ENCODE measurements at places on chromosomes 16 and 17.
A peak's percentile ranks its signal among the peaks of the same experiment; 100 is the strongest.

- no peak for DNase-seq
Observed at GRCh38 chr16:50124769-50125168, 28.3 kb upstream of the TENT4B start.

- no peak for DNase-seq
Observed at GRCh38 chr16:90031931-90032673, 12.8 kb upstream of the DBNDD1 start.

DNA sequence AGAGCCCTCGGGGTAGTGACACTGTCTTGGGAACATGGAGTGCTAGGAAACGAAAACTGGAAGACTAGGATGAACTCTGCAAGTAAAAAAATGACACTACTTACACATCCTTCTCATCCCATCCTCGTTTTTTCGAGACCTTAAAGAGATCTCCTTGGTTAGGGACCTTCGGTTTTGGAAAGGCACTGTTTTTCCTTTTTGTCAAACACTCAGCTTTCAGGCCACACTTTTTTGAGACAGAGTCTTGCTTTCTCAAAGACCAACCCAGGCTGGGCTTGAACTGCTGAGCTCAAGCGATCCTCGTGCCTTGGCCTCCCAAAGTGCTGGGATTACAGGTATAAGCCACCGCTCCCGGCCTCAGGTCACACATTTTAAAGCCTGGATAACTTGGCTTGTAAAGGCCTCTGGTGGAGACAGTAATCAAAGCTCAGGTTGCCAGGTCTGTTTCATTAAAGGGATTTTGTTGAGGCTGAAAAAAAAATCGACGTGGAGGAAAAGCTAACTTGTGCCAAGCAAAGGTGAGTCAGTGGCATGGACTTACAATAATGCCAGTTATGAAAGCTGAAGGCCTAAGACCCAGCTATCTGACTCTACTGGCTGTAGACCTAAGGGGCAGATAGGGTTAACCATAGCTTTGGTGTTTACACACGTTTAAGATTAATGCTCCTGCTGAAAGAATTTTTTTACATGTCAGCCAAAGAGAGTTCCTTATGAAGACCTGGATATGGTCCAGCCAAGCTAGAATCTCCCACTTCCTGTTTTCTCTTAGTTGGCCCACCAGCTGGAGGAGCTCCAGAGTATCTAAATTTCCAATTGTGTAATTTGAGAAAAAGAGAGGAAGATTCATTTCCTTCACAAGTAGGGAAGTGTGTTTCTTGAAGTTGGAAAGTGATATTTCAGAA, 823 bp downstream of the NBR1 start:
- DNase-seq, result peak; percentile 31

- no peak for DNase-seq
Observed at GRCh38 chr16:65816556-65816955, 549.9 kb upstream of the CDH5 start.

DNA sequence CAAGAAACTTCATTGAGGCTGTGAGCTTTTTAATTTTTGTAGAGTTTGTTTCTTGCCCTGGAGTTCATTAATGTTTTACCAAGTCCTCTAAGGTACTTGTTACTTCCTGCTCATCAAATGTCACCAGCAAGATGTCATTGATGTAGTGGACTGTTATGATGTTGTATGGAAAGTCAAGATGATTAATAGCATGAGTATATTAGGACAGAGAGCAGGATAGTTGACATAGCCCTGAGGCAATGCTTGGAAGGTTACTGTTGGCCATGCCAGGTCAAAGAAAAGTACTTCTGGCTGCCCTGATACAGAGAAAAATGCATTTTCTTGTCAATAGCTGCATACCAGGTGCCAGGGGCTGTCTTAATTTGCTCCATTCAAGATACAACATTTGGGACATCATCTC, 6.7 kb downstream of the KRTAP1-5 start:
- DNase-seq, result no peak

DNA sequence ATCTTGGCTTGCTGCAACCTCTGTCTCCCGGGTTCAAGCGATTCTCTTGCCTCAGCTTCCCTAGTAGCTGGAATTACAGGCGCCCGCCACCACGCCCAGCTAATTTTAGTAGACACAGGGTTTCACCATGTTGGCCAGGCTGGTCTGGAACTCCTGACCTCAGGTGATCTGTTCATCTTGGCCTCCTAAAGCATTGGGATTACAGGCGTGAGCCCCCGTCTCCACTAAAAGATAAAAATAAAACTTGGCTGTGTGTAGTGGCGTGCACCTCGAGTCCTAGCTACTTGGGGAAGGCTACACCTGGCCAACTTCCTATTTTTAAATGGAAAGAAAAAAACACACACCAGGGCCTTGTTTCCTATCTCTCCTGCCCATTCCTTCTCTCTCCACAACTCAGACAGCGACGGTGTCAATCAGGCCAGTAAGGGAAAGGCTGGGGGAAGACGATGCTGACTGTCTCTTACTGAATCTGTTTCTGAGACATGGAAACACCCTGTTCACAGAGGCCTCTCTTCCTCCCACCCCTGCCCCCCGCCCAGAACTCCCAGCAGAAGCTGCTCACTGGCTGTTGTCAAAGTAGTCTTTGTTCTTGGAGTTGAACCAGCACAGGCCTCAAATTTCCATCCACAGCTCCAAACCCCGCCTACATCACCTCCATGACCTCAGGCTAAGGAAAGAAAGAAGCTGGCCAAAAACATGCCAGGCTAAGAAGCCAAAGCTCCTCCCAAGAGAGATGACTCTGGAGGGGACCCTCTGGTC, 96.6 kb downstream of the NXN start:
- no peak for DNase-seq

- DNase-seq, result no peak
Observed at GRCh38 chr16:89482150-89482816, 8.1 kb downstream of the ANKRD11 start.

- DNase-seq, result no peak
Observed at GRCh38 chr17:39981207-39981741, 667 bp downstream of the PSMD3 start.

DNA sequence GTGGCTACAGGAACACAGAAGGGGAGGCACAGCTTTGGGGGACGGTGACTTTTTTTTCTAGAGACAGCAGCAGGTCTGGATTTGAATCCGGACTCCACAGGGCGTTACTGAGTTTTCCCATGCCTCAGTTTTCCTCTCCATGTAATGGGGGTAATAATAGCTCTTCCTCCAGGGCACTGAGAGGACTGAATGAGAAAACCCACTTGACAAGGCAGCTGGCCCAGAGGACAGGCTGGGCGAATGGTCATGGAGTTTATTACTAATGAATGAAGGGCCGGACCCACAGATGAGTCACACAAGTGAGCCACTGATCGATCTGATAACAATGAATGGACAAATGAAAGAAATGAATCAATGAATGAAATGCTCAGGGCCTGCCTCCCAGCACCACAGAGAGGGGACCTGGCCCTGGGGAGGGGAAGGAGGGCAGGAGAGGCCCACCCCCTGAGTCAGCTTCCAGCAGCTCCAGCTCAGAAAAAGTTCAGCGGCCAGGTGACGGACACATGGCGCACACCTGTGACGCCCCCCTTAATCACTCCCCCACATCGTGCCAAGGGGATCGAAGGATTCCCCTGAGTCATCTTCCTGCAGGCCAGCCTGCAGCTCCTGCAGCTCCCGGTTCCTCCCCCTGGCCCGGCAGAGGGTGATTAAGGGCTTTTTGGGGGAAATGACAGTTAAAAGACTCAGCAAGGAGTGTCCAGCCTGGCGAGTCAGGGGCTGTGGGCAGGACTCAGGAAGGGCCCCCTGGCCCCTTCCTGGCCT, 54.3 kb downstream of the SOCS1 start:
- no peak for DNase-seq

DNA sequence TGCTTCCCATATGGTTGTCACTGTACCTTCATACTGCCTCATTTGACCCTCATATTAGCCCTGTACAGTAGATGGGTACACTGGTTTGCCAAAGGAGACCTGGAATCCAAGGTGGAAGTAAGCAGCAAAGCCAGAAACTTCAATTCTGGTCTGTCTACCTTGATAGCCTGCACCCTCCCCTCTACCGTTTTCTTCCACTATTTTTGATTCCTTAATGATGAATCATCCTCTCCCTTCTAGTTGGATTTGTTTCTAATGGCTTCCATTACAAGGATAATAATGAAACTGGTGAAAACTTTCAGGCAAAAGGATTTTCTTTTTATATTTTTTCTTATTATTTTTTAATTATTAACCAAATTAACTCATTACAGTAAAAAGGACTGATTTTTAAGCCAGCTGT, 17.3 kb downstream of the TAC4 start:
- DNase-seq, result no peak

DNA sequence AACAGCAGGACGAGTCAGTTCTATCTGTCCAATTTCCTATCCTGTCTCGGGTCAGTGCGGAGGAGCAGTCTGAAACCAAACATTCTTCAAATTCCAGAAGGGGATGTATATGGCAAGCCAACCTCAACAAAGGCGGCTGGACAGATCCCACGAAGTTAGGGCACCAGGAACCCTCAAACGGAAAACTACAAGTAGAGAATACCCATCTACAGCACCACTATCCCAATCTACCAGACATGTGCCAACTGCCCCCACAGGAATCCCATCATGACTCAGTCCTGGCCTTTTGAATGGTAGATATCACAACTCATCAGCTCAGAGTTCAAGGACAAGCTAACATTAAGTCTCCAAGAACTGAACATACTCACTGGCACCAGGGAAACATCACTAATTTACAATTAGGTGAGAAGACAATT, 2.3 kb downstream of the NAT9 start:
- DNase-seq, result no peak

DNA sequence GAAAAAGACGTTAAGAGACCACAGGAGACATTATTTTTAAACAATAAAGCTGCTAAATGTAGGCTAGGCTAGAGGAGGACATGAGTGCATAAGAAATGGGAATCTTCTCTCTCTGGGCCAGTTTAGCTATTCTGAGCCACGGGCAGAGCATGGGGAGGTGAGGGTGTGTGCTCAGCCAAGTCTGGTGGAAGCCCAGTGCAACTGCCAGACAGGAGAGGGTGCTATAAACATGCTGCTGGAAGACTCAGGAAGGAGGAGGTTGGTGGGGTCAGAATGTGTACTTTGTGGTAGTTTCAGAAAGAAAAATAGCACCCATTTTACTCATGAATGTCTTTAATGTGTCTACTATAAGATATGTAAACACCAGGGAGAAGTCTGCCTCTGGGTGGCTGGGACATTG, 5.9 kb upstream of the SDK2 start:
- DNase-seq, result no peak

- DNase-seq, result no peak
Observed at GRCh38 chr17:16286947-16287562, 66.2 kb downstream of the CENPV start.

- DNase-seq, result no peak
Observed at GRCh38 chr17:801660-802059, 19.5 kb downstream of the MRM3 start.

- DNase-seq, result no peak
Observed at GRCh38 chr17:52762147-52762793, 603.8 kb upstream of the CA10 start.

DNA sequence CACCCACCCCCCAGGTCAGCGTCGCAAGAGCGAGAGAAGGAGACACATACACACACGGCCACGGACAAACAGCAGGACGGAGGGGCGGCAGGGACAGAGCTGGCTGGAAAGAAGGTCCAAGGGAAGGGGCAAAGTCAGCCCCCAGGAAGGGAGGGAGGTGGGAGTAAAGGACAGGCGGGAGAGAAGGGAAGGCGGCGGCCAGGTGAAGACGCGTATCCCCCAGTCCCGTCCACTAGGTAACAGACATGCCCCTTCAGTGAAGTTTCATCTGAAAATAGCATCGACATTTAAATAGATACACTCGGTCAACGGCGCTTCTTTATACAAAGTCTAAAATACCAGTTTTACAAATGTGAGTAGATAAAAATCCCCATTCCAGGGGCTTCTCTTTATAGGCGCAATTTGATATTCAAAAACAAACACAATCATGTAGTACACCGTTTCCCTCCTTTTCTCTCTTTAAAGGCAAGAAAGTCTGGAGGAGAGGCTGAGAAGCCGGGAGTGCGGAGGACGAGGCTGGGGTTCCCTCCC, 4.5 kb downstream of the CBX8 start:
- no peak for DNase-seq

DNA sequence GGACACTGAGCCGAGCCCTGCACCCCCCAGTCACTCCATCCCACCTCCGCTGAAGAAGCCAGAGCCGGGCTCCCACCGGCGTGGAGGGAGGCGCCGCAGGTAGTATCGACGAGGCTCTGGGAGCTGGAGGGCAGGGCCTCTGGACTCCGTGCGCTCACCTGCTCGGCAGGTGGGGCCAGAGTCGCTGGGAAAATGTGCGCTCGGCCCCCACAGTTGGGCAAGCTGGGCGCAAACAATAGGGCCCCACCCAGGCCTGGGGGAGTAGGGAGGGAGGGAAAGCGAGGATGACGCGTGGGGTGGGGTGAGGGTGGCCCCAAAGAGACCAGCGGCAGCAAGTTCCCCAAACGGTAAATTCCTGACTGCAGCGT, 668 bp downstream of the JUP start:
- DNase-seq, result peak; percentile 35

DNA sequence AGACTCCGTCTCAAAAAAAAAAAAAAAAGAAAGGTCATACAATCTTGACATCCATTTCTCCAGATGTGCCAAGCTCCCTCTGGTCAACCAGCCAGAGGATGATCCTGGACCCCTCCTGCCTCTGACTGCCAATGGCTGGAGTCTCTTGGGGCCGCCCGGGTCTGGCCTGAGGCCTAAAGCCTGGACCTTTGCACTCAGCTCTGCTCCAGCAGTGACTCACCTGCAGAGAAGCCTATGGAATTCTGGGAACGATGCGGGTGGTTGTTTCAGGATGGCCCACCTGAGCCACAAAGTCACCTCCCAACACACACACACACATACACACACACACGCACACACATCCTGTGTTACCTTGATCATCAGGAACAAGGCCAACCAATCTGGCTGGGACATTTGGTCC, 64.0 kb upstream of the DNAH17 start:
- no peak for DNase-seq

DNA sequence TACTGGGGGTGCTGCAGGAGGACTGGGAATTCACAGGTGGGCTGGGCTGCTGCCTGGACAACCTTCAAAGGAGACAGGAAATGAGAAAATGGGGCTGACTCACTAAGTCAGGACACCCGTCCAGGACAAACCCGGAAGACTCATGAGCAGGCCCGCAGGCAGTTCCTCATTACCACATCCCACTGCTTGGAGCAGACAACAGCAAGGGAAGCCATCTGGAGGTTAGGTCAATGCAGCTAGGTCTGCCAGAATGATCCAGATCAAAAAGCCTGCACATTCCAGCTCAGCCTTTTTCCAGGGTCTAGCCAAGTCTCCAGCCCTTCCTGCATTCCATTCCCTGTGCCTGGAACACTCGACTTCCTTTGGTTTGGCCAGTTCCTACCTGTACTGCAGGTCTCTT, 536.5 kb upstream of the CDH11 start:
- no peak for DNase-seq

DNA sequence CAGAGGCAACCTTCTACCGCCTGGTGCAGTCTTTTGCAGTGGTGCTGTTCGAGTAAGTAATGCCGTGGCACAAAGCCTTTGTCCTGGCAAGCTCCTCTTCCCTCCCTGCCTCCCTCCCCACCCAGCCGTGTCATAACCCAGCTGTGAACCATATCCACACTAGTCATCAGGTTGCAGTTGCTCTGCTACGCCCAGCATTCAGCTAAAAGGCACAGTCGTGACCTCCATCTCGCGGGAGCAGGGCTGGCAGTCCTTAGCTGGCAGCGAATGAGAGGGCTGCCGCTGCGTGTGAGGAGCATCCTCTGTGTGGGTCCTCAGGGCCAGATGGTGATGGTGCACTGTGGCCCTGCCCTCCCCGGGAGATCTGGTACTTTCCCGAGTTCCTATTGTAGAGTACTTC, 39.3 kb downstream of the CIBAR2 start:
- DNase-seq, result no peak
